ENCODE measurements at places on chromosomes 1 and 21.

- no peak for DNase-seq
Measured at GRCh38 chr1:116514708-116515525, 55.9 kb downstream of the CD58 start.

DNA sequence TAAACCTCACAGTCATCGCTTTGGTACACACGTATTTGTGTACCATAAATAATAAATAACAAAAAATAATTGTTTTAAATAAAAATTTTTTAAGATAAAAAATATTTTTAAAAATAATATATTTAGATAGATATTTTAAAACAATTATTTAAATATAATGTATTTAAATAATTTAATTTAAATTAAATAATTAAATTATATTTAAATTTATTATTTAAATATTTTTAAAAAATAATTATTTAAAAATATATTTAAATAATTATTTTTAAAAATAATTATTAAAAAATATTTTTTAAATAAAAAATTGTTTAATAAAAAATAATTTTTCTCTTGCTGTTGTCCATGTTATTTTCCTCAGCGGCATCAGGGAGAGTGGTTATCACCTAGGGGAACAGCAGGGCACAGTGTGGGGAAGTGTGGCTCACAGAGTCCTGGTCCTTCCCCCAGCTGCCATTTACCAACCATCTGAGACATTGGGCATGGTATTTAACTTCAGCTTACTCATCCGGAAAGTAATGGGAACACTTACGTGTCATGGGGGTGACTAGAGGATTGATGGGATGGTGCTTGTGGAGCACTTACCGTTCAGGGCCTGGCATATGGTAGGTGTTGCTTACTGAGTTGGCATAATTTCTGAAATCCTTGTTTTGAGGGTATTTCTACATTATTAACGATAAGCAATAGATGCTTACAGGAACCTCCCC is 92.9 kb upstream of the TSPAN2 start:
- DNase-seq, result no peak

DNA sequence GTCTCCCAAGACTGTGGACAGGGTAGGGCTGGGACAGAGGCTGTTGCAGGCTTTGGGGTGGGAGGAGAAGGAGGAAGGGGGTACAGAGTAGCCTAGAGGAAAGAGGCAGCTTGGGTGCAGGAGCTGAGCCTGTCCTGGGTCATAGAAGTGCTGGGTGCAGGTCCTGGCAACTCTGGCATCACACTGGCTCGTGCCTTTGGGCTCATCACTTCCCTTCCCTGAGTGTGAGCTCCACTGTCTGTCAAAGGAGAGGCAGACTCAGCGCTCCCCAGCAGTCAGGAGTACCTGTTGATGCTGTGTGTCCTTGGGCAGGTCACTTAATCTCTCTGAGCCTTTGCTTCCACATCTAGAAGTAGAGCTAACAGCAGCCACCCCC is 157.1 kb downstream of the PTPRU start:
- no peak for DNase-seq

DNA sequence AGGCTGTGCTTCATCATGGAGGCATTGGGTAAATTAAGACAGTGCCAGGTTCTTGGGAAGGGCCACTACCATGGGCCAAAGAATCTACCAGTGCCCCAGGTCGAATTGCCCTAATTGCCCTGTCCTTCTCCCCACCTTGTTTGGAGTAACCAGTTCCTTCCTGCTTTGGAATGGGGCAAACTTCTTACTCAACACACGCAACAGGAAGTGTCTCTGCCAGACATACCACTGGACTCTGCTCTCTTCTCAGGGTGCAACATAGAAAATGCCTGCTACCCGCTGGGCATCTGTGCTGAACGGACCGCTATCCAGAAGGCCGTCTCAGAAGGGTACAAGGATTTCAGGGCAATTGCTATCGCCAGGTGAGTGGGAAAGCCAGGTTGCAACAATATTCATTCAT is 15.8 kb downstream of the CDA start:
- DNase-seq, result no peak

- no peak for DNase-seq
Measured at GRCh38 chr1:151756291-151756690, 7.0 kb downstream of the MRPL9 start.

- no peak for DNase-seq
Measured at GRCh38 chr1:57017200-57017599, 51.4 kb upstream of the C8B start.

DNA sequence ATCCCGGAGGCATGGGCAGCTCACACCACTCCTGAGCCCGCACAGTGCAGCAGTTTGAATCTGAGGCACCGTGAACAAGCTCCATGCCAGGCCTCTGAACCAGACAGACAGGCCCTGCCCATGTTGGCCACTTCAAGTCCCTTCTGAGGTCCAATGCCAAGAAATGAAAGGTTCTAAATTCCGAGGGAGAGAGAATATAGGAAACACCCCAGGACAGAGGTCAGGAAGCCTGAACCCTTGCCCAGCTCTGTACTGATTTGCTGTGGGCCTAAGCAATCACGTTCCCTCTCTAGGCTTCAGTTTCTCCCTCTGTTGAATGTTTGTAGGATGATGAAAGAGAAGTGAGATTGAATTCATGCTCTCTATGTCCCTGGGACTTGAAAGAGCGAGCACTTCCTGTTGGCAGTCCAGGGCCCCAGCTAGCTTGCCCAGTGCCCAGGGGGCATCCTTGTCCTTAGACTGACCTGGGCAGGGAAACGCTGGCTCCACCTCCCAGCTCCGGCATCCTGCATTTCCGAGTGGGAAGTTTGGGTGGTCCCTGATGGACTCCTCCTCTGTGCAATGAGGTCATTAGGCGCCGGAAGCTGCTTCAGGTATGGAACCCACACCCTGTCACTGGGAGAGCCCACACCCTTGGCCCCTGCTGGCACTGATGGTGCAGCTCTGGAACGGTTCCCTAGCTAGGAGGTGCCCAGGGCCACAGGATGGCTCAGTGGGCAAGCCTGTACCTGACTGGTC is 242.4 kb upstream of the TMEM51 start:
- no peak for DNase-seq

Data from stimulated activated CD4-positive, alpha-beta T cell treated with anti-CD3 and anti-CD28 coated beads, Interleukin-1b, Interleukin-23, amount 100 ng/mL, for 1 hour (primary cell).